Activated CD8-positive, alpha-beta memory T cell treated with anti-CD3 and anti-CD28 coated beads for 36 hours (primary cell): ENCODE measurements at places on chromosomes 12 and 14. TPM values are rescaled to one million over a fixed set of nuclear protein-coding genes. Genes with fewer than 3 reads are reported as not detected.

Gene ACAD10
- total RNA-seq = 20.0 TPM

Gene GLS2
- total RNA-seq = 3.1 TPM

Gene DLK1
- not detected for total RNA-seq

Gene PPP4R3A
- 127 TPM for total RNA-seq

Gene EFCAB11
- total RNA-seq = 13.0 TPM

Gene APOF
- not detected for total RNA-seq

Gene ADAM21
- 0.27 TPM for total RNA-seq

Gene LAG3
- total RNA-seq = 324 TPM

Gene ANKRD33
- total RNA-seq = not detected

Gene PIANP
- total RNA-seq = 0.80 TPM

Gene SDR9C7
- not detected for total RNA-seq

Gene HOTAIR
- not detected for total RNA-seq

Gene ADAMTS20
- total RNA-seq = not detected

Gene LPAR5
- 8.3 TPM for total RNA-seq

Gene REM2
- 0.11 TPM for total RNA-seq
